Heart left ventricle (tissue), 16 donors: ENCODE measurements at places on chromosomes 2 and 18. TPM values are rescaled to one million over a fixed set of nuclear protein-coding genes. Genes with fewer than 3 reads are reported as not detected.

Gene ABCG5
- polyA plus RNA-seq: not detected

Gene PPM1B
- polyA plus RNA-seq: 22.6 TPM

DNA sequence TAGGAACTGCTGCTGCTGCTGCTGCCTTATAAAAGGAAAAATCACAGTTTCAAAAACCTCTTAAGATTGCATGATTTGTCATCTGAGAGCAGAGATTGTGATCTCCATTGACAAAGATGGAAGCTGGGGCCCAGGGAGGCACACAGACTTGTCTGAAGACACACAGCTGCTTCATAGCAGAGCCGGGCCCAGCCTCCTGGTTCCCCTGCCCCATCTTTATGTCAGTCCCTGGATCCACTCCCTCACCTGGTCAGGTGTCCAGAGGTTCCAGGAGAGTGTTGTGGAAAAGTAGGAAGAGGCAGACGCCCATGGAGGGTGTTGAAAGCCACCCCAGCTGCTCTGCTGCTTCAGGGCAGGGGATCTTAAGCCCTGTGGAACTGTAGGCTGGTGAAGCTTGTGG lies 20.0 kb downstream of the STEAP3 start:
- no peak for DNase-seq

DNA sequence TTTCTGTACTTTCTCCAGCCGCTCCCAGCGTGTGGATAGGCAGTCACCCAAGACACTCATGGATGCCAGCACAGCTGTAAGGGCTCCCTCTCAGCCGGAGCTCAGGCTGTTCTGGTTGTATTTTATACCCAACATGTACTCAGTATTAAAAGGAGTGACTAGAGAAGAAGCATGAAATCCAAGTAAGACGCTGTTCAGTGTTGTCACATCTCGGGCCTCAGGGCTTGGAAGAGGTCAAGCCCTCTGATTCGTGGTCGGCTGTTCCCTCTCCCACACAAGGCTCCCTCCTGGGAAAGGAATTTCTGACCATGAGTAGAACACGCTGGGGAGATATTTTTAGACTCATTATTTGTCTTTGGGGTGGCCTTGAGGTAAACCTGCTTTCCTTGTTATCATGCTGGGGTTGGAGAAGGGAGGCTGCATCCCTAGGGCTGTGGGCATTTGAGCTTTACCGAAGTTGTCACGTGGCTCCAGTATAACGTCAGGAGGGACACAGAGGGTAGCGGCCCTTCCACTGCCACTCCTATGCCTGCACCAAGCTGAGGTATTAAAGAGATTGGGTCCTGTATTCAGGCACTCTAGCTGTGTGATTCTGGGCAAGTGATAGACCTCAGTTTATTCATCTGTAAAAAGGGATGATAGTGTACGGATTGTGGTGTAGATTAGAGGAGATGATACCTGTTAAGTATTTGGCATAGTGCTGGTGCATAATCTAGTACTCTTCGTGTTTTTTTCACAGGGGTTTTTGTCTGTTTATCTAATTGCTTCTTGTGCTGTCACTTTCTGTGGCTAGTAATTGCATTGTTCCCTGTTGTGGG lies 34.1 kb downstream of the HK2 start:
- DNase-seq: no peak

DNA sequence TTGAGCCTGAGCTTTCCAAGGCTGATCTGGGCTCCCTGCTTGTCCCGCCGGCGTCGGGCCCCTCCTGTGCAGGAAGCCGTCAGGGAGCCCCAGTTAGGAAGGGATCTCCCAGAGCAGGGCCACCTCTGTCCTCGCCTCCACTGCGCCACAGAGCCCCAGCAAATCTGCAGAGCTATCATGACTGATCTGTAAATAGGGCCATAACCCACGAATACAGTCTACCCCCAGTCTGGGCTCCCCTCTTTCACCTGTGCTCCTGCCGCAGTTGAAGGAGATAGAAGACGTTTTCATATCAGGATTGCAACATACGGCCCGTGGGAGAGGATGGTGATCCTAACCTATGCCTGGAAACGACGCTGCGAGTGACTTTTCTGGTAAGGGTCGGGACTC lies 138.7 kb downstream of the PTGR3 start:
- DNase-seq: no peak

DNA sequence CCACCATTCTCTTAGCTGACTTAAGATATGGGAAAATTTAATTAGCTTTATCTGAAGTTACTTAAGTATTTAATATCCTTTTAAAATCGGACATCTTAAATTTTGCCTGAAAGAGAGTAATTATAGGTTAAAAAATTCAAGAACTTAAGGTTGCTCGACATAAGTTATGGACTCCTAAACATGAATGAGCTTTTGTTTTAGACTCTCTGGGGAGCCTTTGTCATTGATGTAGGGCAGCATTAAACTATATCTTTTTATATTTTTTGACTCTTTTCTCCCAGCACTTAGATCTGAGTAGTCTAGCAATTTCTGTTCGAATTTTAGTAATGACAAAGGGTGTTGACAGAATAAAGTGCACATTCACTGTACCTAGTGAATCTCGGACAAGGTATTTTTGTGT lies 4.7 kb downstream of the PHLPP1 start:
- no peak for DNase-seq
